ENCODE measurements at places on chromosomes 7 and 10.
A peak's percentile ranks its signal among the peaks of the same experiment; 100 is the strongest.

DNA sequence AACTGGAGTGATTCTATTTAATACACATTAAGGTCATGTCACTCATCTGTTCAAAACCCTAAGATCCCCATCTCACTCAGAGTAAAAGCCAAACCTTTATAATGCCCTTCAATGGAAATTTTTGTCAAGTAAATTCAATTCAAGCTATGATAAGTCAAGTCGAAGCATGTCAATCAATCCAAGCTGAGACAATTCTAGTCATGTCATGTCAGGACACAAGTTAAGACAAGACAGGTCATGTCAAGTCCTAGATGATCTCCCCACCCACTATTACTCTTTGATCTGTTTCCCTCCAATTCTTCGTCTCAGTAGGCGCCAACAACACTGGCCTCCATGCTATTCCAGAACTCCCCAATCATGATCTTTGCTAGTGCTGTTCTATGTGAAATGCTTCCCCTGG, 141.4 kb downstream of the MAGI2 start:
- no peak for DNase-seq

DNA sequence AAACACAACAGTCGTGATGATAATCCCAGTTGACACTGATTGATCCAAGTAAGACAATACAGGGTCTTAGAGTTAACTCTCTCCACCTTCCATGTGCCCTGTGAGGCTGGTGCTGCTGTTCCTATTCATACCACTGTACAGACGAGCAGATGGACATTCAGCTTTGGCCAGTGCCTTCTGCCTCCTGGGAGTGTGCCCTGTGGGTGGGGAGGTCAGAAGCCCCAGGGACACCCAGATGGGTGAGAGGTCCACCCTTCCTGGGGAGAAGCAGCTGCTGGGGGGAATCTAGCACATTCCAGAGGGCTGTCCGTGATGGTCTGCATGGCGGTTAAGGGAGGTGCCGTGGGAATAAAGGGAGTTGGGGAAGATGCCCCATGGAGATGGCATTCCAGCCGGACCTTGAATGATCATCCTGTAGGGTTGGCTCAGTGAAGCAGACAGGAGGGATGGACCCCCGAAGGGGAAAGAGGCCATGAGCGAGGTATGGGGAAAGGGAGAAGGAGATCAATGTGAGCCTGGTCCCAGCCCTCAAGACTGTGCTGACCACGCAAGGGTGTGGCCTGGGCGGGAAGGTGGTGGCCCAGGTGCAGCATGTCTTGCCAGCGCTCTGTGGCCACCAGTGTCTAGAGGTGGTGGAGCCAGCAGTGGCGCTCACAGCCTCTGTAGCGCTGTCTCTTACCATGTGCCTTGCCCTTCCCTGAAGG, 74.0 kb downstream of the ADCY1 start:
- no peak for DNase-seq

DNA sequence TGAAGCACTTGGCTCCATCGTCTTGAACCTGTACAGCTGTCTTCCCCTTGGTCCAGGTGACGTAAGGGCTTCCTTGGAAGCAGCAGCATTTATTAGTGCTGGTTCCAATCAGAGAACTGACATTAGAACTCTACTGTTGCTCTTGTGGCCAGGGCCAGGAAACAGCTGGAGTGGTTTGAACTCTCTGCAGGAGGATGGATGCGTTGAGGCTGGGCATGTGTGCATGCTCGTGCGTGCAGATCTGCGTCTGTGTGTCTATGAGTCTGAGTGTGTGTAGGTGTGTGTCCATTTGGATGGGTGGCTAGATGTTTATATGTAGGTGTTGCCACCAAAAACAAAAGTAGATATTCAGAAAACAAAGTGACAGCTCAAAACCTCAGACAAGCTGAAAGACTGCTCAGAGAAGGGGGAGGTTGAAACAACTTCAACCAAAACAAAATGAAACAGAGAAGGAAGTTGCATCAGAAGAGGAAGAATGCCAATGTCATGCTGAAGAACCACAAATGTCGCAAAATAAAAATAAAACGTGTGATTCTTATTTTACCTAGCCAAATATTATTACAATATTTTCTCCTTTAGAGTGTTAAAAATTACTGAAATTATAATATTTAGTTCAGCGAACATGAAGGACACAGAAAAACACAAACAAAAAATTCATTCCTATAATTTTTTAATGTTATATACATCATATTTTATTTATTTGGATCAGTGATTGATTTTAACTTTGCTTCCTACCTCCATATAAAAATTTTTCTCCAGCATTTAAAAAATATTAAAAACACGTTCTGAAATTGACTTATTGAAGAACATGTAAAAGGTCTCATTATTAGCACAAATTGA, 96.1 kb upstream of the MKLN1 start:
- peak; percentile 41 for DNase-seq

- no peak for DNase-seq
Measured at GRCh38 chr7:154794147-154794780, 208.7 kb downstream of the PAXIP1 start.

DNA sequence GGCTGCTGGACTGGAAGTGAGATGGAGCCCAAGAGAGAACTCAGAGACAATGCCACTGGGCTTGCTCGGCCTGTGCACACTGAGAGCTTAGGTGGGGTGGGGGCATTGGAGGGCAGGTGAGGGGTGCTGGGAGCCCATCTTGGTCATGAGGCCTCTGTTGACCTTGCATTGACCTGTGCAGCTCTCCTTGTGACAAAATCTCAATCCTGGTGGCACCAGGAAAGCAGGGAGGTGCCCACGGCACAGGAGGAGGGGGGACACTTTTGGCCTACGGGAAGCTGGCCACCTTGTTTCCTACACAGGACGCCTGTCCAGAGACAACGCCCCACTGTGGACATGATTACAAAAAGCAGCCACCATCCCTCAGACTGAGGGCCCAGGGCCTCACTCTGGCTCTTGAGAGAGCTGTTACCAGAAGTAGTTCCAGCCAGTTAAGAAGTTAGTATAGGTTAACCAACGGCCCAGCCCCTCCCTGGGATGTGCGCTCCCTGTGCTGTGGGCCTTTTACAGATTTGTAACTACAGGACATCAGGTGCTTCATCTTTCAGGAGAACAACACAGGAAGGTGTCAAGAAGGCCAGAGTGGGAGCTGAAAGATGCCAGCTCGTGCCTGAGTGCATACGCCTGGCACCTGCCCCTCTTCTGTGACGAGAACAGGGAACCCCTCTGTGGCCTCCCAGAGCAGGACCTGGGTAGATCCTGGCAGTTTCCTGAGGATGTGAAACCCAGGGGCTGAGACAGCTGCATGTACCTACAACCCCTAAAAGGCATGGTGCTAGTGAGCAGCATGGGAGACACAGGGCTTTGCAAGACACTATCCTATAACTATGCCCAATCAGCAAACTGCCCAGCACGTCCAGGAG, 10.3 kb downstream of the PKD1L1 start:
- DNase-seq: no peak

DNA sequence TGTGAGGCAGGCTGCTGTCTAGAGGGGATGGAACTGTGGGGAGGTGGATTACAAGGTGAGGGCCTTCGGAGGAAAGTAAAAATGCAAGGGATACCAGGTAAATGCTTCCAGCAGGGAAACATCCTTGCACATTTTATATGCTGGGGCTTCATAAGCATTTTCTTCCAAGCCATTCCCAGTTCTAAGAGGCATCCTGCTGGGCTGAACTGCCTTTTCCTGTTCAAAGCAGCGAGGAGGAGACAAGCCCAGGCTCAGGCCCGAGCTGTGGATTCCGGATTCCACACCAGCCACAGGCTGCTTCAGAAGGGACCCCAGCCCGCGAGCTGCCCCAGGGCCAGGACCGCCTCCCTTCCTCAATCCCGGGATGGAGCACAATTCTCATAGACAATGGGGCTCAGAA, 249.7 kb downstream of the TNS3 start:
- DNase-seq: no peak

- peak; percentile 58 for DNase-seq
Measured at GRCh38 chr10:71857934-71858890, 7.2 kb upstream of the PSAP start.

DNA sequence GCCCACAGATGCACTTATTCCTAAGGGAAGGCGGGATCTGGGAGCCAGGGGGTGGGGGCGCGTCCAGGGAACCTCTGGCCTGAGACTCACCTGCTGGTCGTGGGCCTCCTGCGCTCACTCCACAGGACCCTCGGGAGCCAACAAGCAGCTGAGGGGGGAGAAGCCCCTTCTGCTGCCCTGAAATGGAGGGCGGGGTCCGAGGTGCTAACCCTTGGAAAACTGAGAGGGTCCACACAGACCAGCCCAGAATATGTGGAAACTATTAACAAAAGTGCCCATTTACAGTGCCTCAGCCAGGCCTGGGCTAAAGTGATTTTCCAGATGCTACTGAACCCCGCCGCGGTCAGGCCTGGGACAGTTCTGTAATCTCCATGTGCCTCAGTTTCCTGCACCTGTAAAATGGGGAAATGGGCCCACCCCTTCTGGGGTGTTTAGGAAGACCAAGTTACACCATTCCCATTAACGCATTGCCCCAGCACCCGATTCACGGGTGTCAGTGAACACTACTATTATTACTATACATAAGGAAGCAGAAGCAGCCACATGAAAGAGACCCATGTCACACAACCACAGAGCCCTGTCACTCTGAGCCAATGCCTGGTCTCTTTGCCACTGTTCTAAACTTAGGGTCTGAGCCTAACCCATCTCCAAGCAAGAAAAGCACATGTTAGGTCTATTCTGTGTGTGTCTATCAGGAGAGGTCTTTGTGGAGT, 630 bp upstream of the VSTM4 start:
- no peak for DNase-seq

GRCh38 chr7:30172451-30172850, 37.7 kb downstream of the MTURN start:
- no peak for DNase-seq

GRCh38 chr10:124768791-124769190, 22.9 kb downstream of the EEF1AKMT2 start:
- DNase-seq: no peak

- no peak for DNase-seq
Measured at GRCh38 chr7:132531562-132531961, 44.7 kb downstream of the PLXNA4 start.

DNA sequence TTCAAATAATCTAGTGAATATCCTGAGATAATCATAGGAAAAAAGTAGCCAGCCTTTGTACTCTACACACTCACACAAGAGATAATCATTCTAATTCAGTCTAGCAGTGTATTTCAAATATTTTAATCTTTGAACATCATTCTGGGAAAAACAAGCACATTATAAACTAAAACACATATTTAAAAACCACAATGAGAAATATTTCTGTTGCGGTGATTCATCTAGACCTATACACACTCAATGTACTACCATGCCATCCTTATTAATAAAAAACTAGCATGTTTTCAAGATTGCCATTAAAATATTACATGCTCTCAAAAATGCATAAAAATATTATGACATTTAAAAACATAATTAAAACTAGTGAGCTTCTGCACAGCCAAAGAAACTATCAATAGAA, 11.8 kb downstream of the COG5 start:
- no peak for DNase-seq

- DNase-seq: no peak
Measured at GRCh38 chr7:22549667-22550513, 49.9 kb upstream of the STEAP1B start.

- no peak for DNase-seq
Measured at GRCh38 chr7:99729486-99730237, 5.3 kb downstream of the CYP3A7 start.

- no peak for DNase-seq
Measured at GRCh38 chr7:112006071-112006470, 200.1 kb downstream of the DOCK4 start.

GRCh38 chr10:110725801-110726630, 81.9 kb downstream of the RBM20 start:
- no peak for DNase-seq

- no peak for DNase-seq
Measured at GRCh38 chr7:90629297-90629918, 33.3 kb downstream of the CDK14 start.

- DNase-seq: peak; percentile 55
Measured at GRCh38 chr10:71213127-71213621, 804 bp downstream of the UNC5B start.

- DNase-seq: peak; percentile 23
Measured at GRCh38 chr7:92695308-92696261, 105.4 kb upstream of the FAM133B start.

- DNase-seq: no peak
Measured at GRCh38 chr10:20109613-20110012, 293.4 kb downstream of the PLXDC2 start.

GRCh38 chr7:79453266-79453557, 255 bp downstream of the MAGI2 start:
- no peak for DNase-seq

- no peak for DNase-seq
Measured at GRCh38 chr7:46781901-46782439, 799.9 kb downstream of the TNS3 start.
